SW 1271 (cell line): ENCODE measurements at places on chromosomes 7 and 10.

- peak; percentile 7 for DNase-seq
Observed at GRCh38 chr10:12041766-12042408, 722 bp downstream of the UPF2 start.

GRCh38 chr10:48791267-48791928 lies 106.7 kb downstream of the WDFY4 start:
- DNase-seq, result no peak

- DNase-seq, result no peak
Observed at GRCh38 chr7:127907110-127908040, 123.9 kb downstream of the LRRC4 start.

- peak; percentile 1 for DNase-seq
Observed at GRCh38 chr7:142563470-142563869, 185.8 kb upstream of the PRSS1 start.

GRCh38 chr10:86106616-86107015 lies 260.0 kb downstream of the GRID1 start:
- DNase-seq, result no peak

DNA sequence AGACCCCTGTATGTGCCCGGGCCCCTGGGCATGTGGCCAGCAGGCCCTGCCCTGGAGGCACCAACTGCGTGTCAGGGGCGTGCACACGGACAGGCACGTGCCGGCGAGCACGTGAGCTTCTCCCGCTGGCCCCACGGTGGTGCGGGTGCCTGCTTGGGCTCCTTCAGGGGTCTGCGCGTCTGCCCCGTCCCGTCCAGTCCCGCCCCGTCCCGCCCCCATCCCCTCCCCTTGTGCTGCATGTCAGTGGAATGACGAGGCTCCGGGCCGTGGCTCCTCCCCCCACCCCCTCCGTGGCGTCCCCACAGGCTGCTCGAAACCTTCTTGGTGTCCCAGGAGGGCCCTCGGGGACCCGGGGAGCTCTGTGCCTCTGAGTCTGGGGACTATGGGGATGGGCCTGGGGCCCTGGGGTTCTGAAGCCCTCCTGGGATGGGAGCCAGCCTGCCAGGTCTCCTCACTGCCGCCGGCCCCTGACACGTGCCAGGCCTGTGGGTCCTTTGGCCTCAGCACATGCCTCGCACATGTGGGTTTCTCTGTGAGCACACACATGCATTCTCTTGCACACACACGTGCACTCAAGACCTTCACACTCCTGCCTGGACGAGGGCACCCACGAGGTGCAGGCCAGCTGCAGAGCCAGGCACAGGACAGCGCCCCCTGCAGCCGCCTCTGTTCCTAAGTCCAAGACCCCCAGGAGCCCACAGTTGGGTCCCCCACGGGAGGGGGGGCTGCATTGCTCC lies 27.5 kb upstream of the AMZ1 start:
- no peak for DNase-seq

DNA sequence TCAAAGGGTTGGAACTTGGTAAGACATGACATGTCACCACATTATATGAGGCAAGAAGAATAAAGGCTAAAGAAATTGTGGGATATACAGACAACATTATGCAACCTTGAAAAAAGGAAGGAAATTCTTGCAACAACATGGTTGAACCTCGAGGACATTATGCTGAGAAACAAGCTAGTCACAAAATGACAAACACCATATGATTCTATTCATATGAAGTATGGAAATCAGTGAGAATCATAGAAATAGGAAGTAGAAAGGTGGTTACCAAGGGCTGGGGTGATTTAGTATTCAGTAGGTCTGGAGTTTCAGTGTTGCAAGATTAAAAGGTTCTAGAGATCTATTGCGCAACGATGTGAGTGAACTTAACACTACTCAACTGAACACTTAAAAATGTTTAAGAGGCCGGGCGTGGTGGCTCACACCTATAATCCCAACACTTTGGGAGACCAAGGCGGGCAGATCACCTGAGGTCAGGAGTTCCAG lies 126.9 kb upstream of the TBX20 start:
- DNase-seq, result no peak

- no peak for DNase-seq
Observed at GRCh38 chr7:8131694-8132605, 130.0 kb downstream of the ICA1 start.

- DNase-seq, result no peak
Observed at GRCh38 chr10:6877336-6877721, 297.3 kb upstream of the PRKCQ start.

- DNase-seq, result no peak
Observed at GRCh38 chr7:43042302-43042701, 70.1 kb upstream of the HECW1 start.

GRCh38 chr10:6197321-6197720 lies 5.4 kb upstream of the PFKFB3 start:
- no peak for DNase-seq

DNA sequence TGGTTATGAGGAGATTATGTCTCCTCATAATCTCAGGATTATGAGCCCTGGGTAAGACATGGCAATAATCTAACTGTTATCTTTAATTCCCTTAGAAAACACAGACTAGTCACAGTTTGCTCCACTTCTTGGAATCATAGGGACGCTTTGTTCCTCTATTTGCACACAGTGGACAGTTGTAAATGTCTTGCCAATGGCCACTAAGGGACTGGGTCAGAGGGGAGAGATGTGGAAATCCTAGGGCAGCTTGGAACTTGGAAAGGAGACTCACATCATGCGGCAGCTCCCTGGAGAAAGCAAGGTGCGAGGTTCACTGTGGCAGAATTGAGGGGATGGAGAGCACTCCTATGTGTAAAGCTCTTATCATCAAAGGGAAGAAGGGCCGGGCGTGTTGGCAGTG lies 266.1 kb downstream of the PRPF18 start:
- no peak for DNase-seq

DNA sequence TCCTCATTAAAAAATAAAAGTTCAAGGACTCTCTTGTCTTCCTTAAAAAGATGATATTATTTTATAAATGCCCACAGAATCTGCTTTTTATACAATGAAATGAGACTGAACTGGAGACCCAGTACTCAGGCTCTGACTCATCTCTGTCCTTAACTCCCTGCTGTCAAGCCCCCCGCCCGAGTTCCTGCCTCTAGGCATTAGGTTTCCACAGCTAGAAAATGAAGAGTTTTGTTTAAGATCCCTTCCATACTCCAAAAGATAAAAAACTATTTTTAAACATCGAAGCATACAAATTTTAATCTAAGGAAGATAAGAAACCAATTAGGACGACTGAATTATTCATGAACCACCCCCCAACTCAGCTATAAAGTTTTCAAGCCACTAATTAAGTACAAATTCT lies 97.7 kb upstream of the FEZF1 start:
- no peak for DNase-seq
